ENCODE measurements at places on chromosomes 1 and 21.
A peak's percentile ranks its signal among the peaks of the same experiment; 100 is the strongest.

GRCh38 chr1:101200513-101200912, 36.3 kb upstream of the S1PR1 start:
- H3K36me3 ChIP-seq, result no peaks in the 10 kb centered on the region
- DNase-seq, result no peak
- no peaks in the 10 kb centered on the region for H3K27me3 ChIP-seq
- no peaks in the 10 kb centered on the region for H3K4me1 ChIP-seq
- H3K27ac ChIP-seq, result no peak overlapping the region

- no peak overlapping the region for H3K4me3 ChIP-seq
Measured at GRCh38 chr1:234621657-234622335, 11.8 kb upstream of the IRF2BP2 start.

GRCh38 chr1:19337289-19337688, 25.2 kb downstream of the SLC66A1 start:
- H3K4me3 ChIP-seq, result no peak overlapping the region
- no peaks in the 10 kb centered on the region for H3K27me3 ChIP-seq
- peaks cover 24% of the 10 kb centered on the region for H3K36me3 ChIP-seq
- DNase-seq, result no peak
- H3K4me1 ChIP-seq, result no peaks in the 10 kb centered on the region

GRCh38 chr1:242784084-242784483, 259.6 kb upstream of the PLD5 start:
- H3K4me1 ChIP-seq, result no peaks in the 10 kb centered on the region
- no peaks in the 10 kb centered on the region for H3K36me3 ChIP-seq
- DNase-seq, result no peak
- H3K27ac ChIP-seq, result no peak overlapping the region
- H3K27me3 ChIP-seq, result no peaks in the 10 kb centered on the region

- no peaks in the 10 kb centered on the region for H3K27me3 ChIP-seq
- no peak for DNase-seq
- H3K27ac ChIP-seq, result no peak overlapping the region
Measured at GRCh38 chr21:34792504-34793089, 123.8 kb downstream of the CLIC6 start.

DNA sequence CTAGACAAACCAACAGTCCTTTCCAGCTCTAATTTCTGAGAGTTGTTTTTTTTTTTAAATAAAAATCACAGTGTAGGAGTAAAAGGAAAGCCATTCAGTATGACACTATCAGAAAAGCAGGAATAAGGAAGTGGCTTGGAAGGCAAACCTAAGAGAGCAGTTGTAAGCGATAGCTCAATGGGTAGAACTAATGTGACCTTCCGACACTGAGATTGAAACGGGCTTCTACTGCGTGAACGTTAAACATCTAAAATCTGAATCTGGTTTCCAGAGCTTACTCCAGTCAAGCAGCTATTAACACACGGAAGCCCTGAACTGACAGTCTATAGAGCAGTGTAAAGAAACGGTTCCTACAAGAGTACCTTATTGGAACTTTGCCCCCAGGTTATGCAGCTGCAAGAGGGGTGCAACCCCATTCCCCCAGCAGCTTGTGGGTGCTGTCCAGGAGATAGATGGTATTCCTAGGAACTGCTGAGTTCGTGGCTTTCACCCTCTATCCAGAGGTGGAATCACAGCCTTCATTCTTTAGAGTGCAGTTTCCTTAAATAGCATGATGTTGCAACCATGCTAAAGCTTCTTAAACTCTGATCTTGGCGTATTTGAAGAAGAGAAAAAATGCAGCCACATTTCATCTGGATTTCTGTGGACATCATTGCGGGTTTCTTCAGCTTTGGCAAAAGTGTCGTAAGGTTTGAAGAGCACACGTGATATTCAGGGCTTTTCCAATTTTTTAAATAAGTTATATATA, 3.3 kb upstream of the IRF2BP2 start:
- peaks cover 10% of the 10 kb centered on the region for H3K36me3 ChIP-seq
- no peaks in the 10 kb centered on the region for H3K27me3 ChIP-seq
- peak overlapping the region; percentile 98 for H3K27ac ChIP-seq
- H3K4me3 ChIP-seq, result peak overlapping the region; percentile 73
- peak; percentile 26 for DNase-seq

- H3K27me3 ChIP-seq, result no peaks in the 10 kb centered on the region
- H3K4me3 ChIP-seq, result no peak overlapping the region
- H3K36me3 ChIP-seq, result peaks cover 34% of the 10 kb centered on the region
- no peaks in the 10 kb centered on the region for H3K4me1 ChIP-seq
- no peak for DNase-seq
- no peak overlapping the region for H3K27ac ChIP-seq
Measured at GRCh38 chr1:46021046-46021996, 111.1 kb downstream of the PIK3R3 start.

DNA sequence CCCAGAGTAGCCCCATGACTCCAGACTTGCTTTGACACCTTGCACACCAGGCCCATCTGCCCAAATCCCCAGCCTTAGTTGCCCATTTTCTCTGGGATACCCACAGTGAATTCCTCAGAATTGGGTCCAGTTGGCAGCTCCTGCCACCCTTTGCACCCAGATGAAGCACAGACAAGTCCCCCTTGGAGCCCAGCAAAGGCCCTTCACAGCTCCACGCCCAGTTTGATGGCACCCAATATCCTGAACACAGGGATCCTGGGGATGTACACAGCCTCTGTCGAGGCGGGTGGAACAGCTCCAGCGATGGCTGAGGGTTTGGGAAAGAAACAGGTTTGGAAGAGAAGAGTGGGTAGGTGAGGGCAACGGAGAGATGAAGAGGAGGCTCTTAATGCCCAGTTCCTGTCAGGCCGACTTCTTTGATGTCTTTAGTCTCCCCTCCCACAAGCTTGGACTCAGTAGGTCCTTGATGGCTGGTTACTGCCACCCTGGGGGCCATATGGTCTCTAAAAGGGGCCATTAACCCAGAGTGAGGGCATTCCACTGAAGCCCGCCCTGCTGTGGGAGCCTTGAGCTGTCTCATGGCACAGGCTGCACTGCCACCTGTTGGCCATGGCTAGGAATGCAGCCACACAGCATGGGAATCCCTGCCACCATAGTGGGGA, 21.7 kb downstream of the TMEM53 start:
- no peak overlapping the region for H3K27ac ChIP-seq
- H3K27me3 ChIP-seq, result no peaks in the 10 kb centered on the region
- no peaks in the 10 kb centered on the region for H3K4me1 ChIP-seq
- peaks cover 35% of the 10 kb centered on the region for H3K36me3 ChIP-seq
